Activated T-cell treated with anti-CD3 and anti-CD28 coated beads, Interleukin-2, amount 50 U/mL, for 48 hours (primary cell): ENCODE measurements at places on chromosomes 5 and 9.

DNA sequence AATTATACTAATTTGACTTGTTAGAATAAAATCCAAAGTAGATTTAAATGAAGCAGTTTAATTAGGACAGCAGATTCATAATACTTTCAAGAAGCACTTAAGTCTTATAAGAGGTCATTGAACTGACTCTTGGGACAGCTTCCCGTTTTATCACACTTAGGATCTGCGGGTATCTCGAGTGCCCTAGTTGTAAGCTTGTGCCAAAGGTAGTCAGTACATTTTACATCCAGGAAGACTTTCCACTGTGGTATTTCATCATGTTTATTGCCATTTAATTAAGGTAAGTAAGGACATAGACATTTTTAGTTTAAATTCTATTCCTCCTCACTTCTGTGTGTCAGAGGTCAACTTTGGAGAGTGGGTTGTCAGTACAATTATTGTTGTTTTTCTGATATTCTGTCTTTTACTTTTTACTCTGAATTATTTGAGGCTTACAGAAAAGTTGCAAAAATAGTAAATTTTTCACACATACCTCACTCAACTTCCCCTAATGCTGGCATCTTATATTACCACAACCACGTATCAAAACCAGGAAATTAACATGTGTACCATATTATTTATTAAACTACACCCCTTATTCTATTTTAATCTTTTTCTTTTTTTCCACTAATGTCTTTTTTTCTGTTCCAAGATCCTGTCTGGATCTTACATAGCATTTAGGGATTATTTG is 7.5 kb upstream of the ZNF367 start:
- no peak for DNase-seq

GRCh38 chr5:99369797-99370593 is 441.2 kb upstream of the CHD1 start:
- DNase-seq = no peak

- no peak for DNase-seq
These were observed 284.5 kb upstream of the RASA1 start for GRCh38 chr5:86983208-86983607.

DNA sequence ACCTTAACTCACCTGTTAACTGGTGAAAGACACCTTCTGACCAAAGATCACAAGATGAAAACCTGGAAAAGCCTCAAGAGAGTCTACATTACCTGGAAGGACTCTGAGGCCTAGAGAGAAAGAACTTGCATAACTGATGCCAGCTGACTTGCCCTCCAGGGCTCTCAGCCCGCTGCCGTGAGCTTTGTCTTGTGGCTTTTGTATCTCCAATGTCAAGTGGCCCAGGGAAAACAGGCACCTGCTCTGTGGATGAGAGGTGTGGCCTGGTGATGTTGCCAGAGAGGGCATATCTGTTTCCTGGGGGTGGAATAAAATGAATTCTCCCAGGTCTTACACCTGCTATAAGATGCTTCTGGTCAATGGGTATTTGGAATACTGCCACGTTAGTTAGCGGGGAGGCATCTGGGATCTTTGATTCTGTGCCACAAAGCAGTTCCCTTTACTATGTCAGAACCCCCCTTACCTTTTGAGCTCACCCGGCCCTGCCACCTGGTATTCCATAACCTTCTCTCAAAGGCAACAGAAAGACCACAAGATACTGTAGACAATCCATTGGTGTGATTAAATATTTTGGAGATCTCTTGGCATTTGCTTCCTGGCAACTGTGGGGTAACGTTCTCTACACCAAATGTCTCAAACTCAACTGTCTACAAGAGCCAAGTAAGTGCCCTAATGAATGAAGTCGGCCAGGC is 54.9 kb upstream of the N4BP3 start:
- no peak for DNase-seq

GRCh38 chr9:6538666-6539071 is 106.9 kb downstream of the GLDC start:
- DNase-seq = no peak

GRCh38 chr9:124385623-124386022 is 29.6 kb downstream of the PSMB7 start:
- DNase-seq = no peak

DNA sequence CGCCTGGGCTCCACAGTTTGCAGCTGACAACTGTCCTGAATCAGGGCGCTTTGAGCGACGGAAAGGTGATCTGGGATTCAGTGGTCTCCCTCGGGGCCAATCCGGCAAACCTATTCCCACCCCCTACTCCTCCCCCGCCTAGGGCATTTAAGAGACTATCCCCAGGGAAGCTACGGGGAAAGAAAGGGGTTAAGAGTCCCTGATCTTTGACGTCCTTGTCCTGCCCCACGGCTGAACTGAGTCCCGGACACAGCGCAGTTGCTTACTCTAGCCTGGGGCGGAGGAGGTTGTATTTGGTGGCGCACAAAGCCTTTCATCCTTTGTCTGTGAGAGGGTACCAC is 3.4 kb downstream of the RORB start:
- DNase-seq = no peak

GRCh38 chr9:108844856-108845255 is 10.9 kb downstream of the ACTL7B start:
- no peak for DNase-seq

DNA sequence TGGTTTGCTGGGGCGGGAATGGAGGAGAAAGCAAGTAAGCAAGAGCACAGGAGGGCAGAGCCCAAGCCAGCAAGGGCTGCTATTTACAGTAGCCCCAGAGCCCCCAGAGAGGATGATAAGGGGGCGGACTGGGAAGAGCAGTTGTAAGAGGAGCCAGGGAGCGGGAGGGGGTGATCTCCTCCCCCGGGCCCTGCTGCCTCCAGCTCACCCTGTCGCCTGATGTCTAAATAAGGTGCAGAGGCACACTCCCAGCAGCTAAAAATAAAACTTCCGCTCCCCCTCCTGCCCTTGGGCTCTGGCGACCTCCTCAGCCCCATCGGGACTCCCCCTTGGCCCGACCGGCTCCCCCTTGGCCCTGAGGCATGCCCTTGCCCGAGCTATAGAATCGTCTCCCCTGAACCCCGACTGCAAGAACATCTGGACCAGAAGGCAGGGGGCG is 14.4 kb upstream of the CCDC69 start:
- DNase-seq = no peak

DNA sequence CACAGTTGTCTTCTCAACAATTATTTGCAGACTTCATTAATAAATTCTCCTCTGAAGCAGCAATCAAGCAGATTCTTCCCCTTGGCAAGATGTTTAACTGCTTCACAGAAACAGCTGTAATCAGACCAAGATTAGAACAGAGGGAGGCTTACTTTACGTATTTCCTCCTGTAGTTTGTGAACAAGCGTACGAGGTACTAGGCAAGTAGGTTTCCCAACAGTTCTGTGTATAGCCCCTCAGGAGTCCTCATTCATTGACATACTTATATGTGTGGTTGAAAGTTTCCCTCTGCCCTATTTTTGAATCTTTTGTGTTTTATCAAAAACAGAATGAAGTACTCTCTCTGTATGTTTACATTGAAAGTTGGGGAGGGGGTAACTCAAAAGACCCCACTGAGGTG is 128.0 kb downstream of the SPATA31D1 start:
- DNase-seq = no peak

DNA sequence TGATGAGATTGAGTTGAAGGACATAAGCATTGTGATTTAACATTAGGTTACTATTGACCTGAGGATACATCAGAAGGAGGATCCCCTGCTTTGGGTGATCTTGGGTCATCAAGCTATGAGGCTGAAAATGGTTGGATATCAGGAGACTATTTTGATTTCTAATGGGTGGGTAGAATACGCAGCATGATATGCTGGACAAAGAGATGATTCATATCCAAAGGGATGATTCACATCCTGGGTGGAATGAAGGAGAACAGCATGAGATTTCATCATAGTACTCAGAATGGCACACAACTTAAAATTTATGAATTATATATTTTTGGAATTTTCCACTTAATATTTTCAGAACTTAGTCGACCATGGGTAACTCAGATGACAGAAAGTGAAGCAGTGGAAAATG is 1759.5 kb upstream of the C9orf72 start:
- no peak for DNase-seq

GRCh38 chr5:151815051-151815450 is 43.3 kb downstream of the G3BP1 start:
- DNase-seq = no peak

DNA sequence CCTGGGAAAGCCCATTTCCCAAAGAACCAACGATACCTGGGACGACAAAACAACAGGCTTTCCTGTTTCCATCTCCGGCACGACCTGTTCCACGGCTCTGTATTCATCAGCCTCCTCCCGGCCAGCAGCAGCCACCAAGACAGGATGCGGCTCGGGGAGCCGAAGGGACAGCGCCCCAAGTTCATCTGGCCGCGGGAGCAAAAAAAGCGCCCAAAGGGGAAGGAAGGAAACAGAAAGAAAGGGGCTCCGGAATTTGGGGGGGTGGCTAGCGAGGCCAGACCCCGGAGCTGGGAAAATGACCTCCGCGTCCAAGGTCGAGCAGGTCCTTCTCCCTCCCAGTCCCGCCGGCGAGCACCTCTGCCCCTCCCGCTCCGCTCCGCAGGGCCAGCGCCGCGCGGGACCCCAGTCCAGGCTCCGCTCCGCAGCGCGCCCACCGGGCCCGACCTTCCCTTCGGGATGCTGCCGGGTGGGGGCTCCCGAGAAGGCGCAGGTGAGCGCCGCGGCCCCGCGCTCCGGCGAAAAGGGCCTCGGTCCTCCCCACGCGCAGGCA is 608 bp downstream of the ELOVL7 start:
- DNase-seq = peak; percentile 34

DNA sequence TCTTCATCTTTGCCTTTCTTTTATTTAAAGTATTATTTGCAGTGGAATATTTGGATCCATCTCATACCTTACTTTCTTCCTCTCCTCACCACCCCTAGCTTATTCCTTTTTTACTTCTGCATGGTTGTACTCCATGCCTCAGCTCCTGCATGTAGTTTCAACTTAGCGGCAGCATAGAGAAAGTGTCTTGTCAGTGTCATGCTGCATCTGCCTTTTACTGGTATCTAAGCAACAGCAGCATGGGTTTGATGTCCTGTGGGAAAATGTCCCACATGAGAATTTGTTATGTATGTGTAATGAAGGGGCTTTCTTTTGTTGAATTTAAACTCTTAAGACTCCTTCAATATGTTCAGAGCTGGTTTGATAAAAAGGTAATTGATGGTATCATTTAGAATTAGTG is 20.6 kb downstream of the TCERG1 start:
- no peak for DNase-seq

DNA sequence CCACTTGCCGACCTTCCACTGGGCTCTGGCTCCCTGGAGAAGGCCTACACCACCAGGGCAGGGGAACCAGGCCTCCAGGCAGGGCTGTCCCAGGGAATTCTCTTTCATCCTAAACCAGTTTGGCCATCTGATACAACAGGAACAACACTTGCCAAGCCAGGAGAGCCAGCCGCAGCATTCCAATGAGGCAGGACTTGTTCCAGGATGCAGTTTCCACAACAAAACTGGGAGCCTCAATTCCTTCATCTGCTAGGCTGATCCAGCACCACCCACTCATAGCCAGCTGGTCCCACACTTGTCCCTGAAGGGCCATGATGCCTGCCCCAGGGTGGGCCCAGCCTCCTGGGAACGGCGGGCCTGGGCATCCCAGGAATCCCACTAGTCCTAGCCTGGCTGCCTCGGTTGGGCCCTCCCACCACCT is 26.0 kb downstream of the BICD2 start:
- DNase-seq = no peak

DNA sequence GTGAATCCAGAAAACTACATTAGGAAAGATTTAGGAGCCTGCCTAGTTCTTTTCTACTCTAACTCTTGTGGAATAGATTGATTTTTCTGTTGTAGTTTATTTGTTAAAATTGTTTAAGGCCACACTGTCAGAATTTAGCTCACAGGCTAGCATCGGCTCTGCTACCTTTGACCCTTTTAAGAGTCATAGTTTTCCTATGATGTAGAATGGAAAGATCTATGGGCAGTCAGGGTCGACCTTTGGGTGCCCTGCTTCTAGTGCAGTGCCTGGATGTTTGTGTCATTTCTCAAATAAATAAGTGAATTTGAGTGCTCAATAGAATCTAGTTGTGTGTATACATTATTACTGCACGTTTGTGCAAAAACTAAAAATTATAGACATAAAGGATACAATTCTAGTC is 38.7 kb downstream of the BASP1 start:
- no peak for DNase-seq

DNA sequence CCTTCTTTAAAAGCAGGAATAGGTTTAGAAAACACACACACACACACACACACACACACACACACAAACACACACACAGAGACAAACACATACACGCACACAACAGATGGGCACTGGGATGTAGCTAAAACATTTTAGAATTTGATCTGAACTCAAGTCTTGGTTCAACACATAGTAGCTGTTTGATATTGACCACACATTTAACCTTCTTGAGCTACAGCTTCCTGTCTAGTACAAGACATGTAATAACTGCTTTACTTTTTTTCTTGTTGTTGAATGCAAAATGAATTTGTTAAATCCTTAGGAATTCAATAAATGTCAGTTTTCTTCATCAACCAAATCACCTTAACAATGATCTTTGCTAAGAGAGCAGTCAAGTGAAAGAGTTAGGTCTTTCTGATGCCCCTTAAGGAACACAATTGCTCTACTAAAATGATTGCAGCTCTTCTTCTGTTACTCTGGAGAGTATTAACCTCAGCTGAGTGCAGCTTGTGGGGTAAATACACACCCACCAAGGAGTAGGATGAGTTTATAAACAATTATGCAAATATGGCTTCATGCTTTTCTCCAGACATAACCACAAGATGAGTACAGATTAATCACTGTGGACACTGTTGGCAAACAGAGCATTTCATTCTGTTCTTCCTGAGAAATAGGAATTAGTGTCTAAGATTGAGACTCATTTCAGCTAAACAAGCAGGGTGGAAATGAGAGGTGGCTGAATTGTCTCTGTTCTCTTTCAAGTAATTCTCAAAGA is 302.9 kb upstream of the PAPPA start:
- no peak for DNase-seq

- DNase-seq = no peak
These were observed 218.8 kb downstream of the TMEM167A start for GRCh38 chr5:82858151-82859025.

GRCh38 chr5:133825631-133826289 is 142.7 kb downstream of the C5orf15 start:
- DNase-seq = no peak

- DNase-seq = no peak
These were observed 46.4 kb upstream of the ALDH1B1 start for GRCh38 chr9:38345851-38346755.

GRCh38 chr5:67214036-67214435 is 17.4 kb upstream of the CD180 start:
- DNase-seq = no peak

GRCh38 chr5:172104021-172104420 is 84.0 kb downstream of the STK10 start:
- DNase-seq = no peak
